ENCODE measurements at places on chromosomes 7 and 10. TPM values are rescaled to one million over a fixed set of nuclear protein-coding genes. Genes with fewer than 3 reads are reported as not detected.

ZPBP gene
- total RNA-seq = not detected

LLCFC1 gene
- not detected for total RNA-seq

MAGI2 gene
- total RNA-seq = 5.1 TPM

SDHAF3 gene
- 8.9 TPM for total RNA-seq

NPY gene
- not detected for total RNA-seq

TMEM229A gene
- total RNA-seq = 0.23 TPM

AFAP1L2 gene
- total RNA-seq = 0.47 TPM

PPP1R3C gene
- 36.7 TPM for total RNA-seq

CHN2 gene
- total RNA-seq = 2.2 TPM

SPDYE16 gene
- 0.12 TPM for total RNA-seq

FOXP2 gene
- total RNA-seq = 0.08 TPM

CNNM1 gene
- total RNA-seq = under 0.01 TPM

PAX2 gene
- total RNA-seq = not detected

Measured in smooth muscle cell of the coronary artery (primary cell).